Activated naive CD4-positive, alpha-beta T cell treated with anti-CD3 and anti-CD28 coated beads, Interleukin-2, amount 50 U/mL, for 72 hours (primary cell): ENCODE measurements at places on chromosomes 2 and 18. TPM values are rescaled to one million over a fixed set of nuclear protein-coding genes. Genes with fewer than 3 reads are reported as not detected.

The ECEL1 gene
- not detected for total RNA-seq

The ITGA4 gene
- total RNA-seq: 27.2 TPM

GRCh38 chr2:142140434-142140845 lies 9.6 kb upstream of the LRP1B start:
- no peak for DNase-seq

- no peak for DNase-seq
Observed at GRCh38 chr2:134276381-134277172, 22.7 kb downstream of the MGAT5 start.

DNA sequence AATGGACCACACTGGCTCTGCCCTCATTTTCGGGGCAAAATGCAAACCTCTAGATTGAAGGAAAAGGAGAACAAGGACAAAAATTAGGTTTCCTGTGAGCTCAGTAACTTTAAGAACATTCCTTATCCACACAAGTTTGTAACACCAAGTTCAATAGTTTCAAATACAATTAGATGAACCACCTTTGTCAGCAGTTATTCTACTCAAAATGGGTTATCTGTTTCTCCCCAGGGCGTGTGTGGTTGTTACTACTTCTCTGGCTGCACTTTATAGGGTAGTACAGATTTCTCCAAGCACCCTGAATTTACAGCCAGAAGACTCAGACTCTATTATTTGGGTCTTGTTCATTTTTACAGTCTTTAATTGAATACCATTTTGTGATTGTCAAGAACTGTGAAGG lies 45.0 kb upstream of the TANK start:
- no peak for DNase-seq

GRCh38 chr2:146540271-146540932 lies 1304.4 kb upstream of the ACVR2A start:
- DNase-seq: no peak
